ENCODE measurements at places on chromosomes 7 and 10. TPM values are rescaled to one million over a fixed set of nuclear protein-coding genes. Genes with fewer than 3 reads are reported as not detected.

DNA sequence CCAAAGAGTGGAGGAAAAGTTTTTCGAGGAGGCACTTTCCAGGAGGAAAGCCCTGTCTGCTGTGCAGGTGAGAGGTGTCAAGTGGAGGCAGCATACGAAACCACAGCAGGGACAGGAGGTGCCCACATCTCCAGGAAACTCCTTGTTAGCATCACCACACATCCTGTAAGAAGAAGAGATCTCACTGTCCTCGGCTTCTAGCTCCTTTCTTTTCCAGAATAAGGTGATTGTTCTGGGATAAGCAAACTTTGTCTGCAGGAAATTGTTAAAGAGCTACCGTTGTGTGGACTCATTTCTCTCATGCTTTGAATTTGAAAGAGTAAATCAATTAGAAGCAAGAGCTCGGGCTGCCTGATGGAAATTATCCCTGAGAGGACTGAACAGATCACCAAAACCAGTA is 269.4 kb downstream of the CXCL12 start:
- no peak for DNase-seq

DNA sequence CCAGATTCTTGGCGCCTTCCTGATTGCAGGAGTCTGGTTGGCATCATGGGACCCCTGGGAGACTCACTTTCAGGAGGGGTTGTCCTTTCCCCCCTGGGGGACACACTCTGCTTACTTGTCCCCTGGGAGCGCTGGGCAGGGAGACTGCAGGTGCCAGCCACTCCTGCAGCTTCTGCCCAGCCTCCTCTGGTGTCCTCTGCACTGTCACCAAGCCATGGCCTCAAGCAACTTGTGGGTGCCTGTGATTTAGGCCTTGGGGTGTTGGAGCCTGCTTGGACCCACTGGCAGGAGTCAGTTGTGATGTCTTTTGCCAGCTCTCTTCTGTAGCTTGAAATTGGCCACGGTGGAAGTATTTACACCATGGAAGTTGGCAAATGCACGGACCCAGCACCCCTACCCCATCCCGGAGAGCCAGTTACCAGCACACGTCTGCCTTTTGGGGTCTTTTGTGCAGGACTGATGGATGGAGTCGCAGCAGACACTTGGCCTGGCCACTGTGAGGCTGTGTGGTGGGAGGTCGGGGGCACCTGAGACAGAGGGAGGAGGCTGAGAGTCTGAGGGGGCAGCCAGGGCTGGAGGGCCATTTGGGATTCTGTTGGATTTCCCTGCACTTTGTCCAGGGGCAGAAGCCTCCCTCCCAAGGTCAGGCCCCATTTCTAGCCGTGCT is 104.7 kb downstream of the LHPP start:
- DNase-seq: no peak

GSAP gene
- 10.9 TPM for total RNA-seq

DNA sequence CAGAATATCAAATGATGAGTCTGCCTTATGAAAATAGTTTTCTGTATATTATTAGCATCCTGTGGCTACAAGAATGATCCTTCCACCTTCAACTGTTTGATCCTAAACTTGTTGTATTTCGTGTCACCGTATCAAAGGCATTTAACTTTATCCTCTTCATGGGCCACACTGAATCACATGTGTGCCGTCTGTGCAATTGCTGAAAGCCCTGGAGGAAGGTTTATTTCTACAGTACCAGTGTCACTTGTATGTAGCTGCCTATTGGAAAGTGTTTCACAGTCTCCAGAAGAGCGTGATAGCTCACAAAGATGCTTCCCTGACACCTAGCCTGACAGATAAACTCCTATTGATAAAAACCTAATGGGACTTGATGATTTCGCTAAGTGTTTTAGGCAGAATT is 94.5 kb downstream of the ITGA8 start:
- DNase-seq: no peak

DNA sequence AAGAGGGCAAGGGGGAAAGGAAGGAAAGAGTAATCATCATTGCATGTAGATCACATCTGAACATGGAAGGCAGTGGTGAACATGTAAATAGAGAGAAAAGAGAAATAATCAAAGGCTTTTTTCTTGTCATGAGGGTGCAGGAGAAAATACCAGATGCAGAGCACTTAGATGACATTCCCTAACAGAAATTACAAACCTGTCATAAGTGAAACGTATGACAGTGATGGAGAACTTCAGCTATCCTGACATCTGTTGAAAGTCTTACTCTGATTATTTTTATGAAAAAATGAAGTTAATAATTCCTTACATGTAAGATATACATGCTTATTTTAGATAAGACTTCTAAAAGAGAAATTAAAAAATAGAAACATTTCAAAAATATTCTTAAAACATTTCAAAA is 54.7 kb downstream of the BRAF start:
- no peak for DNase-seq

DNA sequence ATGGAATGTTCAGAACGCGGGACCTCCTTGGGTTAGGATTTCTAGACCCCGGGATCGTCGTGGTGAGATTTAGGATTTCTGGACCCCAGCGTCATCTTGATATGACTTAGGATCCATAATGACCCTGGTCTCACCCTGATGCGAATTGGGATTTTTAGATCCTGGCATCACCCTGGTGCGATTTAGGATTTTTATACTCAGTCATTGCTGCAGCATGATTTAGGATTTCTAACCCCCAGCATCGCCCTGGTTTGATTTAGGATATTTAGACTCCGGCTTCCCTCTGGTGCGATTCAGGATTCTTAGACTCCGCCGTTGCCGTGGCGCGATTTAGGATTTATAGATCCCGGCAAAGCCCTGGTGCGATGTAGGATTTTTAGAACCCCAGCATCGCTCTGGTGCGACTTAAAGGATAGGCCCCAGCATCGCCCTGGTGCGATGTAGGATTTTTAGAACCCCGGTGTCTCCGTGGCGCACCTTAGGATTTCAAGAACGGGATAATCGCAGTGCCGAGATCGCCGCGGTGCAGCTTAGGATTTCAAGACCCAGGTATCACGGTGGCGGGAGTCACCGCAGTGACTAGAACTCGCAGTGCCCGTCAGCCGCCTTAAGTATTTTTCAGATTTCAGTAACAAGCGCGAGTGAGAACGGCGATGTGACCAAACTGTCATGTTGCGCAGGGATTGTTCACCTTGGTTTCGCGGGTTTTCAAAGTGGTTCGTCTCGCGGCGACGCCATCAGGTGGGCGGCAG is 814 bp downstream of the MEST start:
- no peak for DNase-seq

- DNase-seq: no peak
Observed at GRCh38 chr7:122692769-122693309, 6.1 kb downstream of the RNF133 start.

DNA sequence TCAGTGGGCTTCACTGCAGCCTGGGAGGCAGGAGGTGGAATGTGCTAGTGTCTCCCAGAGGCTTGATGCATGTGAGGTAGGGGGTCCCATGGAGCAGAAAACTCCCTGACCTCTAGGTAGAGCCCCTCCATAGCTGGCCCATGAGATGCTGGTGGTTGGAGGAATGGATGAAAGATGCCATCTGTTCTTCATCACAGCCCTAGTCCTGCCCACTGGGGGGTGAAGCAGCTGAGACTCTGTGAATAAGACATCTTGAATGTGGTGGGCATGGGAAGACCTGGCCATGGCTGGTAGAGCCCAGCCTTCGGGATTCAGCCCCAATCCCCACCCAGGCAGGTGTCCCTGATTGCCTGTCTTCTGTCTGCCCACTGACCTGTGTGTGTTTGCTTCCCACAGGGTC is 92.5 kb downstream of the COL13A1 start:
- no peak for DNase-seq

ITGB8 gene
- total RNA-seq: 37.2 TPM

GRCh38 chr10:61547297-61547696 is 94.1 kb upstream of the TMEM26 start:
- DNase-seq: no peak

DNA sequence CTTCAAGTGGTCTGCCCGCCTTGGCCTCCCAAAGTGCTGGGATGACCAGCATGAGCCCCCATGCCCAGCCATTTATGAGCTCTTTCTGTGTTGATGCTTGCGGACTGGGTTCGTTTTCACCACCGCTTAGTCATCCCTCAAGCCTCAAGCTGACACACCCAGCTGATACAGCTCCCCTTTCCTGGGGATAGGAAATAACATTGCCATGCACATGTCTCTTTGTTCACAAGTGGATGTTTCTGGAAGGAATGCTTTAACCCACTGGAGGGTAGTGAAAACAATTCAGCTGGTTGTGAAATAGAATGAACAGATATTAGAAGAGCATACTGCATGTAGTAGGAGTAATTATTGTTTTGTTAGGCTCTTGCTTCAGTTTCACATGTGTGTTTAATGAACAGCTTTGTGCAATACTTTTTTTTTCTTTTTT is 8.5 kb upstream of the METTL27 start:
- DNase-seq: no peak

DNA sequence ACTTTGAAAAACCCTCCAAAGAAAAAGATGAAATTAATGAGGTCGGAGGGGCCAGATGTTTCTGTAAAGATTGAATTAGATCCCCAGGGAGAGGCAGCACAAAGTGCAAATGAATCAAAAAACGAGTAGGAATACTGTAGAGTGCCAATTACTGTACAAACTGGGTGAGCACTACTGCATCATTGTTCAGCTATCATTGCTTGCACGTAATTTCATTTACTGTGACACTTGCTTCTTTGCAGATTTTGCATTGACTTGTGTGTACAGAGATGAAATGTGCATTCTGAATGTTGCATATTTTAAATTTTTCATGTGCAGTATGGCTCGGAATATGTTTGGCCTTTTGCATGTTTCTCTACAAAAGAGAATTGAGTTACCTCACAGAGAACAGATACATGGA is 123.7 kb downstream of the LCOR start:
- no peak for DNase-seq

GRCh38 chr7:29860186-29860585 is 53.9 kb downstream of the WIPF3 start:
- no peak for DNase-seq

ADCYAP1R1 gene
- not detected for total RNA-seq

- DNase-seq: no peak
Observed at GRCh38 chr10:104325436-104326435, 12.5 kb downstream of the ITPRIP start.

- no peak for DNase-seq
Observed at GRCh38 chr10:106935978-106936451, 228.5 kb downstream of the SORCS1 start.

DNA sequence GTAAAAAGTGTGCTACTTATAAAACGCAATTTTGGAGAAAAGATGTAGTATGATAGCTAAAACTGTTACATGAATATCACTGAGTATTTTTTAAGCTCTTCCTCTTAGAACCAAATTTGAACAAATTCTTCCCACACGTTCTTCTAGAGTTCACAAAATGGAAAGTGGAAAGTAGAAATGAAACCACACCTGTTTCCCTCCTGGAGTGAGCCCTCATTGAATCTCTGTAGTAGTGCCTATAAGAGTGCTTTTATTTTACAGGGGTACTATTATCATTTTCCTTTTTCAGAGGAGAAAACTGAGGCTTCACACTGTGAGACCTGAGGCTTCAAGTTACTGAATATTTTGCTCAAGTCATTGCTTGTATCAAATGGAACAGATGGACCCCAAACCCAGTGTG is 393.0 kb downstream of the NRG3 start:
- no peak for DNase-seq

- DNase-seq: no peak
Observed at GRCh38 chr10:117927332-117927731, 119.4 kb downstream of the RAB11FIP2 start.

CPVL gene
- total RNA-seq: 22.1 TPM

DNA sequence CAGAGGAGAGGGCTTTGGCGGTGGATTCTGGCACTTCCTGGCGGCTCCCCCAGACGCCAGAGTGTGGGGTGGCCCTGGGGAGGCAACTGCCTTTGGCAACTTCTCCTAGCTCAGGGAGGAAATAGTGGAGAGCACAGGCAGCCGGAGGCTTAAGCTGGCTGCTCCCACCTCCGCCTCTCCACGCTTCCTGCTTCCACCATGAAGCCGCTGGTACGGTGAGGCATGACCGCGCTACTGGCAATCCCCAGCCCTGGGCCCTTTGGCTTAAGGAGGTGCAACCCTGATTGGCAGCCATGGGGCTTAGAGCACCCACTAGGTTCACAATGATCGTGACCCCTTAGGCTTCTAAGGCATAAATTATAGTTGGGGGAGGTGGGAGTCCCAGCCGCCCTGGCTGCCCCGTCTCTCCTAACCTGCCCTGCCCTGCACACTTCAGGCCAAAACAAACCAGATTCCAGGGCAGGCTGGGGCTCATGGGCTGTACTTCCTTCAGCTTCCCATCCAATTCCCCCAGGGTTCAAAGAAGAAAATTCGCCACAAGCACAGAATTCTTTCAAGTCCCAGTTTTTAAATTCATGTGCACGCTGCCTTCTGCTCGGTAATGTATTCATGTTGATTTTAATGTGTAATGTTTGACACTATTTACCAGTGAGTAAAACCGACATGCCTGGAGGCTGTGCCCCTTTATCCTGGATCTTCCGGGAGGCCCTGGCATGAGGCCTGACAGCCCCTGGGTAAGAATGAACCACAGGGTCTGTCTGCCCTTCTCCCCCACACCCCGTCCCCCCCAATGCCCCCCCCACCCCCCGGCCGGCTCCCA is 90.7 kb upstream of the LRRC4 start:
- no peak for DNase-seq

DNA sequence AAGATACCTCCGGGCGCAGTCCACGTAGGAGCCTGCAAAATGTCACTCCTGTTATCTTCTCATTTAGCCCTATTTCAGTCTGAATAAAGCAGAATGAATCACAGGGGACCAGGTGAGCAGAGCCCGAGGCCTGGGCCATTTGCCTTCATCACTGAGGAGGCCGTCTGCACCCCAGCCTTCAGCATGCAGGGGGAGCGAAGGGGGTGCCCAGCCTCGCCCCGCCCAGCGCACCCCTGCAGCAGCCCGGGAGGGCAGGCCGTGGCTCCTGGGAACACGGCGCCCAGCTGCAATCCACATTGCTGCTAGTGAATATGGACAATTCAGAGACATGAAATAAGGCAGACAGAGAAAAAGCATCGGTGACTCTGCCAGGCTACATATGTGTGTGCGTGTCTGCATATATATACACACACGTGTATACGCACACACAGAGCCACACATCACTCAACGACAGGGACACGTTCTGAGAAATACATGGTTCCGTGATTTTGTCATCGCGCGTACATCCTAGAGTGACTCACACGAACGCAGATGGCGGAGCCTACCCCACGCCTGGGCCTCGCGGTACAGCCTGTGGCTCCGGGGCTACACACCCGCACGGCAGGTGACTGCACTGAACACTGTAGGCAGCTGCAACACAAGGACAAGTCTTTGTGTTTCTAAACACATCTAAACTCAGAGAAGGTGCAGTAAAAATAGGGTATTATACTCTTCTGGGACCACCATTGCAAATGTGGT is 15.2 kb upstream of the ELFN1 start:
- DNase-seq: no peak

DNA sequence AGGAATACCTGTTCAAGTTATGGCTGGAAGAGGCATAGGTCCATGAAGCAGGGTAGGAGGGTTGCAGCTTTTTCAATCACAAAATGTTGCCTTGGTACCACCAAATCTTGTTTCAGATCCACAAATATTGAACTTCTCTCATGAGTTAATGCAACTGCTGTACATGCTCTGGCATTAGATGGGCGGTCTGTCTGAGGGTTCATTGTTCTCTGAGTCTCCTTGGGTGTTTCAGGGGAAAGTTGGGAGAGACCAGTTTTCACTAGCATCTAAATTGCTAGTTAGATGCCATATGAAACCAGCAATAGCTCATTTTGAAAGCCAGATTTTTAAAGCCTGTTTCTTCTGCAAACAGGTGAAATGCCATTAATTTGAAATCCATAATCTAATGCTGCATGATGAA is 27.8 kb upstream of the ELMO1 start:
- no peak for DNase-seq
